ENCODE measurements at places on chromosomes 6 and 20. TPM values are rescaled to one million over a fixed set of nuclear protein-coding genes. Genes with fewer than 3 reads are reported as not detected.

- no peaks in the 10 kb centered on the region for H3K36me3 ChIP-seq
- DNase-seq: no peak
- no peaks in the 10 kb centered on the region for H3K4me1 ChIP-seq
- H3K4me3 ChIP-seq: no peak overlapping the region
These were observed 70.4 kb upstream of the SMIM28 start for GRCh38 chr6:138307352-138307751.

DNA sequence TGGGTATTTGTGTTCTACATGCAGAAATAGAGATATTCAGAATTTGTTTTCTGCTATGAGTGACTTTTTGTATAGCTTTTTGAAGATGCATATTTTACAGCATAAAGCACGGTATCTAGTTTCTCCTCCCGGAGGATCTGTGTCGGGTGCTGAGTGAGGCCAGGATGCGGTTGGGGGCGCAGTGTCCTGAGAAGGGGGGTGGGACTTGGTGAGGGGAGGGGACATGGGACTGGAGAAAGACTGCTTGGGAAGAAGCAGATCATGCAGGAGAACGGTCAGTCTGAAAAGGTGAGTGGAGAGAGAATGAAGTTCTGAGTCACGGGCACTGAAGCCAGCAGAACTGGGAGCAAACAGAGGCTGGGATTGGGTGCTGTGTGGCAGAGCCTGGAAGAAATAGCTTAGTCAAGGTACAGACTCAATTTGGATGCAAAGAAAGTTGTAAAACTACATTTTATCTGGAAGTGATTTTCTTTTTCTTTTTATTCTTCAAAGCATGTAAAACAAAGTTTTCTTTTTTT is 44.0 kb downstream of the STX11 start:
- no peak overlapping the region for H3K27ac ChIP-seq
- DNase-seq: no peak
- H3K4me1 ChIP-seq: no peaks in the 10 kb centered on the region
- H3K4me3 ChIP-seq: no peak overlapping the region

DNA sequence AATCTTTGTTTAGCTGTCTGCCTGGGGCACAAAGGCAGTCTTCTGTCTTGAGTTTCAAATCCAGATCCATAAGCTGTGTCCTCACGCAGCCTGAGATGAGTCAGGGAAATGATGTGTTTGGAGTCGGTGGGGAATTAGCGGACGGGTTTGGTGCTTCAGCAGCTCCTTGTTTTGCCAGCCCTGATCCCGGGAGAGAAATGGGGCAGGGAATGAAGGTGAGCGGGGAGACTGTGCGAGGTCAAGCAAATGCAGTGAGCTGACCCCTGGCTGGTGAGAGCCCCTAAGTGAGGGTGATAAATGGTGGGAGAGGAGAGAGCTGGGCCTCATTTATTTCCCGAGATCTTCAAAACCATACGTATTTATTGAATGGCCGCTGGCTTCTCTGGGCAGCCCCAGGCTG is 21.6 kb downstream of the DUSP22 start:
- H3K27ac ChIP-seq: no peak overlapping the region
- H3K36me3 ChIP-seq: no peaks in the 10 kb centered on the region
- no peak for DNase-seq
- H3K27me3 ChIP-seq: no peaks in the 10 kb centered on the region

GRCh38 chr6:89685311-89685710 is 46.8 kb upstream of the LYRM2 start:
- H3K4me3 ChIP-seq: no peak overlapping the region
- no peaks in the 10 kb centered on the region for H3K27me3 ChIP-seq
- H3K4me1 ChIP-seq: no peaks in the 10 kb centered on the region
- no peak for DNase-seq
- no peaks in the 10 kb centered on the region for H3K36me3 ChIP-seq
- H3K27ac ChIP-seq: no peak overlapping the region

- H3K27ac ChIP-seq: no peak overlapping the region
- no peak overlapping the region for H3K4me3 ChIP-seq
- no peaks in the 10 kb centered on the region for H3K4me1 ChIP-seq
- no peak for DNase-seq
- H3K36me3 ChIP-seq: no peaks in the 10 kb centered on the region
- H3K27me3 ChIP-seq: no peaks in the 10 kb centered on the region
These were observed 48.1 kb upstream of the TNFRSF21 start for GRCh38 chr6:47357827-47358226.

- no peak overlapping the region for H3K27ac ChIP-seq
These were observed 545.2 kb upstream of the MAN1A1 start for GRCh38 chr6:119894811-119895210.

- H3K27ac ChIP-seq: no peak overlapping the region
- no peaks in the 10 kb centered on the region for H3K36me3 ChIP-seq
- DNase-seq: no peak
- H3K4me1 ChIP-seq: no peaks in the 10 kb centered on the region
- no peaks in the 10 kb centered on the region for H3K27me3 ChIP-seq
These were observed 266.2 kb downstream of the TAF4 start for GRCh38 chr20:61799394-61799923.

- DNase-seq: no peak
- H3K4me1 ChIP-seq: no peaks in the 10 kb centered on the region
- no peaks in the 10 kb centered on the region for H3K27me3 ChIP-seq
- H3K4me3 ChIP-seq: no peak overlapping the region
These were observed 8.4 kb upstream of the MRGBP start for GRCh38 chr20:62787866-62788265.

GRCh38 chr6:144314003-144314485 is 28.9 kb downstream of the UTRN start:
- peak; percentile 68 for DNase-seq
- no peaks in the 10 kb centered on the region for H3K27me3 ChIP-seq
- H3K27ac ChIP-seq: peak overlapping the region; percentile 57
- H3K4me1 ChIP-seq: no peaks in the 10 kb centered on the region
- no peak overlapping the region for H3K4me3 ChIP-seq

GRCh38 chr6:169251371-169251802 is 2.3 kb downstream of the THBS2 start:
- no peaks in the 10 kb centered on the region for H3K36me3 ChIP-seq
- no peaks in the 10 kb centered on the region for H3K4me1 ChIP-seq
- no peaks in the 10 kb centered on the region for H3K27me3 ChIP-seq
- DNase-seq: peak; percentile 28
- peak overlapping the region; percentile 83 for H3K27ac ChIP-seq

- no peak overlapping the region for H3K4me3 ChIP-seq
- H3K27me3 ChIP-seq: no peaks in the 10 kb centered on the region
- no peaks in the 10 kb centered on the region for H3K4me1 ChIP-seq
- no peaks in the 10 kb centered on the region for H3K36me3 ChIP-seq
- DNase-seq: no peak
These were observed 357.3 kb upstream of the JARID2 start for GRCh38 chr6:14888575-14889000.

GRCh38 chr20:43525021-43525420 is 17.5 kb downstream of the L3MBTL1 start:
- H3K27ac ChIP-seq: no peak overlapping the region
- DNase-seq: no peak
- no peak overlapping the region for H3K4me3 ChIP-seq

DNA sequence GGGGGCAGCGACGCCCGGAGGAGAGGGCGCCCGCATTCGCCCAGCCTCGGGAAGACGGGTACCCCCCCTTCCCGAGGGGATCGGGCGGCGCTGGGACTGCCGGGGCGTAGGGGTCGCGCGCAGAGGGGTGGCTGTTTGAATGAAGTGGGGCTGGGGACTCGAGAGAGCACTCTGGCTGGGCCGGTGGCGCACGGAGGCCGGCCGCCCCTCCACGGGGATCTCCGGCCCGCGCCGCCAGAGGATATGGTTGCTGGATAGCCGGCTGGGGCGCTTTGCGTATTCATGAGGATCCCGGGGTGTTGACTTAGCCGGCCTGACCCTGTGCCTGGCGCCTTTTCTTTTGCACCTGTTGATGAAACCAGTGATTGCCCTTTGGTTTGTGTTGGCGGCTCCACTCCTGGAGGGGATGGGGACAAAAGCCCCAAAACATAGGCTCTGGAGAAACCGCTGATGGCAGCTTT is 469 bp downstream of the SYNJ2 start:
- H3K27ac ChIP-seq: peak overlapping the region; percentile 88
- no peaks in the 10 kb centered on the region for H3K36me3 ChIP-seq
- no peaks in the 10 kb centered on the region for H3K4me1 ChIP-seq
- H3K4me3 ChIP-seq: peak overlapping the region; percentile 80
- H3K27me3 ChIP-seq: no peaks in the 10 kb centered on the region

DNA sequence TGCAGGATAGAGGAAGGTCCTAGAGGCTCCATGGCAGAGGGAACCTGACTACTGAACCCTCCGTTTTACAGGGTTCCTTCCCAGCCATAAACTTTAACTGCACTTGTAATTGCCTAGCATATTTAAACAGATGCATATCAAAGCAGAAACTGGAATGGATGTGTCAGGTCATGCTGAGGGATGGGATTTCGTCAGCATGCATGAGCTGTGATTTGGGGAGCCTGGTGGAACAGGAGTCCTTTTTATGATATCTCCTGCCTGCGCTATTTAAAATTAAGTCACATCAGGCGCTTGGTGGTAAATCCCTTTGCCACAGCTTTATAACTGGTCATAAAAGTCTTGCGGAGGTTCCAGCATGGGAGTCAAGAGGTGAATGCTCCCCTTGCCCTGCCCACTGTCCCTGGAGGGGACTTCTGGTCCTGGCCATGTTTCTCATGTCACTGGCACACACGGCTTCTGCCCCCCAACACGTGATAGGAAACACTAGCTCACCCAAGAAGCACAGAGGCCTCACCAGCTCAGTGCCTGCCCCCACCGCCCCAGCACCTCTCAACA is 26.0 kb upstream of the PCMTD2 start:
- DNase-seq: no peak
- H3K27me3 ChIP-seq: no peaks in the 10 kb centered on the region
- H3K4me1 ChIP-seq: no peaks in the 10 kb centered on the region
- no peak overlapping the region for H3K4me3 ChIP-seq

DNA sequence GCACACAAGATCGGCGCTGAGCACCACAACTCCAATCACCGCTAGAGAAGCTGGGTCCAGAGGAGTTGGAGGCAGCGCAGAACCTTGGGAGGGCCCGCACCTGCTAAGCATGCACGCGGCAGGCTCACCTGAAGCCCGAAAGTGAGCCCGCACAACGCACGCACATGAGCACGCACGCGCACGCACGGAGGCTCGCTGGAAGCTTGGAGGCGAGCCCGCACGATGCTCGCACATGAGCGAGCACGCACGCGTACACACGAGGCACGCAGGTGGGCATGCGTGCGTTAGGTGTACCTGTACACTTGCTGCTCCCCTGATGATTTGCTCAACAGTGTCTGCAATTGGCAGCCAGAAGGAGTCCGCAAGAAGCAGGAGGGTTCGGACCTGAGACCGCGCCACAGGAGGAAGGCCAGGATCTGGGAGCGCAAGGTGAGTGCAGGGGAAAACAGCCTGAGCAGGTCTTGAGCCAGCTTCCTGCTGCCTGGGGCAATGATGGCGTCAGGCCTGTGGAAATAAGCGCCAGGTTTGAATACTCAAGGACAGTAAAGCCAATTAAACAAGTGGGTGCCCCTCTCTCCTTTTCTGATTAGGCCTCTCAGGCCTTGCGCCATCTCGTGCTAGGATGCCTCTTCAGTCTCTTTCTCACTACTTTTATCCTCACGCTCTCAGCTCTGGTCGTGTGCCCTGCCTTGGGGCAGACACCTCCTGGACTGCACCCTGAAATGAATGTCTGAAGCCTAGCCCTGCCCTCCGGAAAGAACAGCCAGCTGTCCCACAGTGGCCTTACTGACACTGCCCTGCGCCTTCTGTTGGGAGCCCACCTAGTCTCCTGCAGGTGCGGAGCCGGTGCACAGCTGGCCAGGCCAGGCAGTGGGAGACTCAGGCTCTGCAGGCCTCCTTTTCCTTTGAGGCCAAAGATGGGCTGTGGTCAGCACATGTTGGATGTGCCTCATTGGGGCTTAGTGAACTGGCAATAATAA is 340.4 kb downstream of the CDC5L start:
- no peak overlapping the region for H3K27ac ChIP-seq
- no peaks in the 10 kb centered on the region for H3K27me3 ChIP-seq
- H3K4me1 ChIP-seq: no peaks in the 10 kb centered on the region
- no peak overlapping the region for H3K4me3 ChIP-seq
- no peak for DNase-seq
- H3K36me3 ChIP-seq: no peaks in the 10 kb centered on the region

DNA sequence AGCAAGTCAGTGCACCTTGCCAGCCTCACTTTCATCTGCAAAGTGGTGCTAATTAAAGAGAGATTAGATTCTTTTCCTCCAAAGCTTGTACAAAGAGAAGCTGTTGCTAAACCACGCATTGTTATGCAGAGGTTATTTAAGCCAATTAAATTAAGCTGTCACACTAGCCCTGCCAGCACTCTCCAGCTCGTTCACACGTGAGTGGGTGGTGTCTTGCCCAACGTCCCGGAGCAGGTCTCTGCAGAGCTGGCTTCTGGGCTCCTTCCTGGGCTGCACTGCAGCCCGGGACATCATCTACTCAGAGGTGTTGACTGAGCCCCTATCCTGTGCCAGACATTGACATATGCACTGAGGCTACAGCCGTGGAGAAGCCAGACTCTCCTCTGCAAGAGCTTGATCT is 401.6 kb upstream of the SULF2 start:
- no peaks in the 10 kb centered on the region for H3K4me1 ChIP-seq
- no peaks in the 10 kb centered on the region for H3K27me3 ChIP-seq
- no peaks in the 10 kb centered on the region for H3K36me3 ChIP-seq
- no peak overlapping the region for H3K27ac ChIP-seq

DNA sequence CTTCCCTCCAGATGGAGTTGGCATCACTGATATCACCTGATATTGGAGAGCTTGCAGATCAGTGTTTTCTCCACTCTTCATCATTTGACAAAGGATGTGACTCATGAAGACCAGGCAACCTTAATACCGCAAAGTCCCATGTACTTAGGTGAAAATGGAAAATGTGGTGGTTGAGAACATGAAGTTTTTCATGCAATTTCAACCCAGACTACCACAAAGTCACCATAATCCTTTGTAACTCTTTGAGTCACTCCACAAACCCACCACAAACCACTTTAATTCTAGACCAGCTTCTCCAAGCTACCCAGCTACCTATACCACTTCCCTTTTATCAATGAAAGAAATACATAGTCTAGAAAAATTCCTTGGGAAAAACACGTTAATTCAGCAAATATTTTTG is 7.1 kb downstream of the NHLRC1 start:
- no peak overlapping the region for H3K4me3 ChIP-seq
- no peak overlapping the region for H3K27ac ChIP-seq
- H3K4me1 ChIP-seq: no peaks in the 10 kb centered on the region
- DNase-seq: no peak
- no peaks in the 10 kb centered on the region for H3K36me3 ChIP-seq

- no peak for DNase-seq
- no peak overlapping the region for H3K4me3 ChIP-seq
- H3K4me1 ChIP-seq: no peaks in the 10 kb centered on the region
- H3K36me3 ChIP-seq: no peaks in the 10 kb centered on the region
- no peaks in the 10 kb centered on the region for H3K27me3 ChIP-seq
These were observed 109.5 kb downstream of the B3GAT2 start for GRCh38 chr6:70847106-70848084.

GRCh38 chr20:6765469-6766058 is 1.9 kb upstream of the BMP2 start:
- H3K4me3 ChIP-seq: no peak overlapping the region
- H3K27ac ChIP-seq: no peak overlapping the region
- H3K27me3 ChIP-seq: no peaks in the 10 kb centered on the region
- H3K4me1 ChIP-seq: no peaks in the 10 kb centered on the region

The RNF182 gene
- total RNA-seq: 0.41 TPM

The PSORS1C1 gene
- total RNA-seq: 0.26 TPM

The SYNDIG1 gene
- 0.51 TPM for total RNA-seq

The MUCL3 gene
- under 0.01 TPM for total RNA-seq

The PPP1R16B gene
- total RNA-seq: 7.6 TPM

The LAMA4 gene
- total RNA-seq: 300 TPM

The SAPCD1 gene
- not detected for total RNA-seq

The LTB gene
- 1.5 TPM for total RNA-seq
